ENCODE measurements at places on chromosomes 7 and 10. TPM values are rescaled to one million over a fixed set of nuclear protein-coding genes. Genes with fewer than 3 reads are reported as not detected.

The FBXW4 gene
- 22.6 TPM for total RNA-seq

The MAGI2 gene
- 0.40 TPM for total RNA-seq

The ABCB1 gene
- not detected for total RNA-seq

The GPR158 gene
- not detected for total RNA-seq

The AKR1C8 gene
- not detected for total RNA-seq

The ZNF248 gene
- 4.7 TPM for total RNA-seq

The BAMBI gene
- 19.0 TPM for total RNA-seq

The HABP2 gene
- total RNA-seq: 0.07 TPM

The SPAM1 gene
- not detected for total RNA-seq

The RBP3 gene
- total RNA-seq: not detected

The ATG9B gene
- total RNA-seq: 0.80 TPM

The INSYN2A gene
- total RNA-seq: 1.5 TPM

The BLOC1S2 gene
- 99.0 TPM for total RNA-seq

The OIT3 gene
- 0.13 TPM for total RNA-seq

The SMC3 gene
- 71.7 TPM for total RNA-seq

The PNLIPRP2 gene
- total RNA-seq: 0.09 TPM

The ZNF282 gene
- 25.0 TPM for total RNA-seq

The VENTX gene
- not detected for total RNA-seq

The ATOH7 gene
- 0.34 TPM for total RNA-seq

The LIPM gene
- total RNA-seq: not detected

The GNGT1 gene
- total RNA-seq: not detected

The TMEM184A gene
- 8.7 TPM for total RNA-seq

The ACTL6B gene
- not detected for total RNA-seq

The CNPY1 gene
- total RNA-seq: not detected

Measured in A549 treated with CpdA at 1 μM for 4 hours (cell line).